Thoracic aorta (tissue), 2 donors: ENCODE measurements at places on chromosomes 2 and 18. TPM values are rescaled to one million over a fixed set of nuclear protein-coding genes. Genes with fewer than 3 reads are reported as not detected.

GRCh38 chr2:160657196-160657595 is 163.6 kb upstream of the RBMS1 start:
- no peak overlapping the region for H3K4me3 ChIP-seq
- no peaks in the 10 kb centered on the region for H3K27me3 ChIP-seq
- H3K4me1 ChIP-seq = peaks cover 11% of the 10 kb centered on the region
- DNase-seq = no peak
- H3K36me3 ChIP-seq = no peaks in the 10 kb centered on the region

BBS5 gene
- 21.1 TPM for total RNA-seq

GREB1L gene
- total RNA-seq = 20.0 TPM

SLC16A14 gene
- 3.0 TPM for total RNA-seq

AQP12B gene
- total RNA-seq = not detected
